Cortex of kidney (tissue), 1 donor: ENCODE measurements at places on chromosomes 11 and 22.

GRCh38 chr11:110621826-110622225 is 90.4 kb downstream of the ARHGAP20 start:
- DNase-seq, result no peak

DNA sequence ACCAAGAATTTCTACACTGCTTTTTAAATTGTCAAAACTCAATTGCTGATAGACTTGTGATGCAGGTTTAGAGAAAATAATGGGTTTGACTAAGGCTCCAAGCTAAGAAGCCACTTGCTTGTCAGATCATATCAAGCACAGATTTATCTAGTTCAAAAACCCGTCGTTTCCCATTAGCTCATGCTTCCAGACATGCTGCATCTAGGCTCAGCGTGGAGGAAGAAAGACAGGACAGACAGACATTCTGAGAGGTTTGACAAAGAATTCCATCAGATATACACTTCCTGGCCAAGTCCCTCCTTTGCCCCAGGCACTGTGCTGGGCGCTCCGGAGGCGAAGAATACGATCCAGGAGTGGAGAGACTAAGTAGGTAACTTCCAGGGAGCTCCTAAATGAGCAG is 76.8 kb downstream of the KCNC1 start:
- DNase-seq, result no peak

- no peak for DNase-seq
Observed at GRCh38 chr11:11992257-11993212, 15.9 kb downstream of the DKK3 start.

DNA sequence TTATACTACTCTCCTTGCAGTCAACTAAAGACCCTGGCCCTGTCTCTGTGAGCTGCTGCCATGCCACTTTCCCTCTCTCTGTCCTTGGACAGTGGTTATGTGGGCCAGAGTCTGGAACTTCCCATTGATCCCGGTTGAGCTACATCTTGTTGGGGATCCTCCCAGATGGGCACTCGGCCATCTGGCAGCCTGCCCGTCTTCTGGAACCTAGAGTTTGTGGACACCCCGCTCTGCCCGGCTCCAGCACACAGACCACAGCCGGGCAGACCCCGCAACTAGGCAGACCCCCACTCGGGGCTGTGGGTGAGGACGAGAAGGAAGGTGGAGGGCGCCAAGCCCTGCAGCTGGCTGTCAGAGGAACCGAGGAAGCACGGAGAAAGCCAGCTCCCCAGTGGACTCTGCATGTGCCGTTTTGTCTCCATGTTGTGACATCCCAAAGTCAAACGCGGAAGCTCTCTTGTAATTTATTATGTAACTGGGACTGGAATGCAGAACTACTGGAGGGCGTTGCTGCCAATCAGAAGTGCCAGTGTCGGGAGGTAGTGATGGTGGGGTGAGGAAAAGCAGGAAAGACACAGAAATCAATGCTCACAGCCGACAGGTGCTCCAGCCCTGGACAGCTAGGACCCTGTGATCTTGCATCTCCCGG is 207.7 kb downstream of the CEP164 start:
- no peak for DNase-seq

GRCh38 chr11:43576803-43577521 is 103.6 kb upstream of the HSD17B12 start:
- no peak for DNase-seq

DNA sequence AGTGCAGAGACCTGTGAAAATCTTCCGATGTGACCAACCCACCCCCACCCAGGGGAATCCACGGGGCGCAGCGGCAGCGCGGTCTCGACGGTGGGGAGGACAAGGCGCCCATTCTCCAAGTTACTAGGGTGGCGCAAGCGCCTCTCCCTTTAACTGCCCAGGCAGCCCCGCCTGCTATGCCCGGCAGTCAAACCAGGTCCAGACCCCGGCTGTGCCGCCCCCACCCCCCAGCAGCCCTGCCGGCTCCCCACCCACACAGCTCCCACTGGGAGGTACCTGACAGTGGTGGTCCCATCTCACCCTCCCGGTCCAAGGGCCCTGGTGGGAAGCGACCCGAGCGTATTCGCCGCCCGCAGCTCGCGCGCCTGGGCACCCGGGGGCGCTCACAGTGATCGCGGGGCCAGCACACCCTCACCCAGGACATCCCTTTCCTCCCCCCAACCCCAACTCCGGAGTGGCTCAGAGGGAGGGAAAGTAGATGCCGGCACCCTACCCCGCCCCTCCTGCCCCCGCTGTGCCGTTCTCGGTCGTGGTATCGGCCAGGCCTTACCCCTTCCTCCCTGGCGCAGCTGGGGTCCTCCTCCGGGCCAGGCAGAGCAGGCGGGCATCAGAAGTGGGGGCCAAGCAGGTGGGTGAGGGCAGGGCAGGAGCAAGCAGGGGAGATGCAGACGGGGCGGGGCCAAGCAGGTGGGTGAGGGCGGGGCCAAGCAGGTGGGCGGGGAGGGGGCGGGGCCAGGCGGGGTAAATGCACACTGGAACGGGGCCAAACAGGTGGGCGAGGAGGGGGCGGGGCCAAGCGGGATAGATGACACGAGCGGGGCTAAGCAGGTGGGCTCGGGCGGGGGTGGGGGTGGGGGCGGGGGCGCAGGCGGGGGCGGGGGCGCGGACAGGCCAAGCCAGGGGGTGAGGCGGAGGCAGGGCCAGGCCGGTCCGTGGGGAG is at the start of gene TRPM5:
Gene TRPM5 (minus strand): TSS at position 634 of the 940 bp plus-strand sequence. CDS start 21,478 bp downstream, outside the sequence.
- DNase-seq, result no peak

- DNase-seq, result no peak
Observed at GRCh38 chr11:102683277-102683676, 22.3 kb downstream of the MMP27 start.

- DNase-seq, result no peak
Observed at GRCh38 chr11:15602785-15603567, 488.3 kb downstream of the INSC start.

GRCh38 chr11:36240801-36241200 is 48.4 kb downstream of the COMMD9 start:
- DNase-seq, result no peak

DNA sequence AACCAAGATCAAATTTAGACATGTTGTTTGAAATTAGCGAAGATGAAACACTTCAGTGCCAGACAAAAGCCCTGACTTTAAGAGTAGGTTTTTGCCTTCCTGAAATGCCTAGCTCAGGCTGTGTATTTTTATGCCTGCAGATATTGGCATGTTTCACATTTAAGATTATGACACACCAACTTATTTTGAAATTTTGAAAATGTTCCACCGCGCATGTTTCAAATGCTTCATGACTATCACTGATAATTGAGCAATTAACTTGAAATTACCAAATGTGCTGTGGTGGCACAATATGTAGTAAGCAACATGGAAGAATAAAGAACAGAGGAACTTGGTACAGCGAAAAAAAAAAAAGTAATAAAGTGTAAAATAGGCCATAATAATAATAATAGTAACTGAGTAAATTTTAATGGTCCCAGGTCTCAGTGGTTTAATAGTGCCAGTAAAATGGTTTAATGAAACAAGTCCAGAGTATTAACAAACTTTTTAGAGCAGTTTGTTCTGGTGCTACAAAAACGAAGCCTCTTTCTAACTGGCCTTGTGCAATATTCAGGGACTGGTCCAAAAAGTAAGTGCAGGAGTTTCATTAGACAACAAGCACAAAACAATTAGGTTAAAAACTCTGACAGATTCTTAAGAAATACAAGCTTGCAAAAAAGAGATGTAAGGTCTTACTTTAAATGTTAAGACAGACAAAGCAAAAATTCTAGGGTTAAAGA is 112.5 kb upstream of the SOX6 start:
- DNase-seq, result no peak

DNA sequence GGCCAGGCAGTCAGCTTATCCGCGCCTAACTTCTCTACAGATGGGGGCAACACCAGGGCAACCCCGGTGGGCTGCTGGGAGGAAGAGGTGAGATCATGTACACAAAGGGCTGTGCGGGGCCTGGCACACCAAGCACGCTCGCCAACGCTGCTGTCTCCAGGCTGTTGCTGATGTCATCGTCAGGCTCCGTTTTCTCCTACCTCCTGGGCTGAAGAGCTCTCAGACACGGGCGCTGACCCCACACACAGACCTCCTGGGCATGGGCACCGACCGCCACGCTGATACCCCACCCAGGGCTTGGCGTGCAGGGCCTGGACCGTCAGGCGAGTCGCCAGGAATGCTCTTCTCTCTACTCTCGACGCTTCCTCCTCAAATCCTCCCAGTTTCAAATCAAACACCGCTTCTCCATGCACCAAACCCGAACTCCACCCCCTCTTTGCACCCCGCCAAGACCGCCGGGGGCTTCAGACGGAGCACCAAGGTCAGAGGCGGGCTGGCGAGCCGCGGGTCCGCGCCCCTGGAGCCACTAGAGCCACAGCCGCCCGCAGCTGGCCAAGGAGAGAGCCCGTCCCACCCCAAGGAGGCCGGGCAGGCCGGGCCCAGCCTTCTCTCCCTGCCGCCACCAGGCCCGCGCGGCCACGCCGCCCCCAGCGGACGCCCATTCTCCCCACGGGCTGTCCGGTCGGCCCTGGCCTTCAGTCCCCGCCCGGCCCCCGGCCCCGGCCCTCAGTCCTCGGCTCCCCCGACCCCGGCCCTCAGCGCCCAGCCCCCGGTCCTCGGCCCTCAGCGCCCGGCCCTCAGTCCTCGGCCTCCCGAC is 772 bp downstream of the SBF1 start:
- no peak for DNase-seq

DNA sequence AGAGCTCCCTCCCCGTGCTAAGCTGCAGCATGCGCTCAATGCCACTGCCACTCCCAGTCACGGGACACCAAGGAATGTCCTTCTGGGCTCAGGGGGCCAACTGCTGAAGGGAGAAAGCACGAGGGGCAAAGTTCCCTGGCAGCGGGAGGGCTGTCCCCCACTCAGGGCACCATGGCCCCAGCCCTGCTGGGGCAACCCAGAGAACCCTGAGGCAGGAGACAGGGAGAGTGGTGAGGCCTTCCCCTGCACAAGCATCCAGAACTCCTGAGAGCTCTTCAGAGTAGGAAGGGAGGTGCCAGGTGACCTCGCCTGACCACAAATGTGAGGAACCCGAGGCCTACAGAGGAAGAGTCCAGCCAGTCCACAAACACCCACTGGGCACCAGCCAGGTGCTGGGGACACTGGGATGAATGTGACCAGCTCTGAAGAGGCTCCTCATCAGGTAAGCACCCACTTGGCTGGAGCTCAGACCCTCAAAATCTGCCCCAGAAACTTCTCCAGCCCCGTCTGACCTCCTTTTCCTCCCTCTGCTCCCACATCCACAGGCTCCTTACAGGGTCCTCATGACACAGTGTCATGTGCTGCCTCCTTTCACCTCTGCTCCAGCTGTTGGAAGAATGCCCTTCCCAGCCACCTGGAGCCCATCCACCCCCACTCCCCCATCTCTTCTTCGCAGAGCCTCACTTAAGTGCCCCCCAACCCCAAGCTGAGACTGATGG is 15.6 kb downstream of the GDPD5 start:
- DNase-seq, result no peak

DNA sequence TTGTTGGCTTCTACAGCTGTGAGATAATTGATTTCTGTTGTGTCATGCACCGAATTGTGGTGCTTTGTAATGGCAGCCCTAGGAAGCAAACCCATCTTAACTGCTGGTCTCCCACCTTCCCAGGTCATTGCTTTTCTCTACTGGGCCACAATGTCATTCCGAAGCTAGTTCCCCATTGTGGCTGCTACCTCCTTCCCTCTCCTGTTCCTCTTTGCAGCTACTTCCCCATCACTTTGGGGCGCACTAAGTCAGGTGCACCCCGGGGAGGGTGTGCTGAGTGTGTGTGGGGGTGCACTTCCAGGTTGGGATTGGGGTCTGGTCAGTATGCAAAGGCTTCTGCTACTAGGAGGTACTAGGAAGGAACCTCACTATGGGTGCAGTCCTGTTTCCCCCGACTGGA is 109.3 kb downstream of the ST3GAL4 start:
- no peak for DNase-seq

DNA sequence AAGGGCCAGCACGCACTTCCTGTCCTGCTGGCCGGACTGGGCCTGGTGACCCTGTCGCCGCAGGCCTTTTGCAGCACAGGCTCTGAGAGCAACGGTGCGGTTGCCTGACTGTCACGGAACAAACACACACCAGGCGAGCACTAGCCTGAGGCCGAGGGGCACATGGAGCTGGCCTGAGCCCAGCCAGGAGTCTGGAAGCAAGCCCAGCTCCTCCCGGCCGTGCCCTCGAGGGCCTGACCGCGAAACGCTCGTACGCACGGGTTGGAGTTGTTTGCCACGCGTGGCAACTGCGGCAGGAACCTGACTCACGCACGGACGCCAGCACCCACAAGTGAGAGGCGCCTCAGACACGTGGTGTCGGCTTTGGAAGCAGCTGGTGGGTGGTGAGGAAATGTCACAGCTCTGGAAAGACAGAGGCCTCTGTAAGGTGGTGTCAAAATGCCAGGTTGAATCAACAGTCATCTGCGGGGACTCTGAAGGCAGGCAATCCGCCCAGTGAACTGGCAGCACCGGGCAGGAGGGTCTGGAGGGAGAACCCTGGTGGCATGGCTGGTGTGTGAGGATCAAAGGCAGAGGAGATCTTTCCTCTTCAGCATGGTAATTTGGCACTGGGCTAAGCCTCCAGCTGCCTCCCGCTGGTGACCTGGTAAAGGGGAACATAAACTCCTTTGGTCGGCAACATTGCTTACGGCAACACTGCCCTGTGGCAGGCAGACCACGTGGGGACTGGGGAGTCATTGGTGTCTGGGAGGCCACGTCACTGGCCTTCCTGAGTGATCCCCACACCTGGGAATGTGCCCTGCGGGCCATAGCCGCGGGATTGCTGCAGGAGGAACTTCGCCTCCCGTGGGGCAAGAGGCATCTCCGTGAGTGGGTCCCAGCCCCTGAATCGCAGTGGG is 15.3 kb upstream of the IL17REL start:
- no peak for DNase-seq

DNA sequence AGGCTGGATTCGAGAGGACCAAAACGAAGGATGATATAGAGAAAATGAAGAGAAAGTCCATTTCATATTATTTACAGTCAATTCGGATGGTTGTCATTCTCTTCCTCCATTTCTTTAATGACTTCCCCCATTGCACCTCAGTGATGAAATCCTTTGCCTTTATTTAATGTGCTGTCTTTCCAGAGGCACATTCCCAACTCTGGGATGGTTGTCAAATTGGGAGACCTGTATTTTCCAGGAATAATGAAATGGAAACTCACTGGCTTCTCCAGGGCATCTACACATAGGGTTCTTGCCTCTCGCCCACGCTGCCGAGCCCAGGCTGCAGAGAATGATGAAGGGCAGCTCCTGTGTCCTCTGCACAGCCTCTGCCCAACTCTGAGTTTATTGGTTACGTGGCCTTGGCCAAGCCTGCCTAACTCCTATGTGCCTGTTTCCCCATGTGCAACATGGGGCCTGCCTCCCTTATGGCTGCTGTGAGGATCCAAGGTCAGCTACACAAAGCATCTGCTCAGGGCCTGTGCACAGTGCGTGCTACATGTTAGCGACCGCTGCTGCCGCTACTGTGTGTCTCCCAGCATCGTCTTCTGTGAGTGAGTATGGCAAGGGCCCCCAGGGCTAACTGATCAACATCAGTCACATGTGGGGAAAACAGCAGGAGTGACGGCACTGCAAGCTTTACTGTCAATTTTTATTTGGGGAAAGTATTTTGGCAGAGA is 81.5 kb upstream of the BID start:
- DNase-seq, result no peak
